NCI-H1092 treated with DMSO at 0.1 percent for 48 hours (cell line): ENCODE measurements at places on chromosomes 3 and 15.
A peak's percentile ranks its signal among the peaks of the same experiment; 100 is the strongest.

DNA sequence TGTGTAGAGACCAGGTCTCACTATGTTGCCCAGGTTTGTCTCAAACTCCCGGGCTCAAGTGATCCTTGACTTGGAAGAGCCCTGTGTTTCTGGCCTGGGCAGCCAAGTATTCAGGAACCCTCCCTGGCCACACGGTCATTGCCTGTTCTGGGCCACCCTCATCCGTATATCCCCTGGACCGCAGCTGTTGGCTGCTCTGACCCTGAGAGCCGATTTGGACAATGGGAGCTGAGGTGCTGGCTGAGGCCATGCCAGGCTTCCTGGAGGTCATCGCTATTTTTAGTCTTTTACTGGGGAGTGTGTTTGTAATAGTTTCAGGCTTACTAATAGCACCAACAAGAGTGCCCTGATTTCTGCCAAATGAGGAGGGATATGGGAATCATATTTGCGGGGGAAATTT is 60.7 kb downstream of the ADAMTS7 start:
- DNase-seq: no peak

DNA sequence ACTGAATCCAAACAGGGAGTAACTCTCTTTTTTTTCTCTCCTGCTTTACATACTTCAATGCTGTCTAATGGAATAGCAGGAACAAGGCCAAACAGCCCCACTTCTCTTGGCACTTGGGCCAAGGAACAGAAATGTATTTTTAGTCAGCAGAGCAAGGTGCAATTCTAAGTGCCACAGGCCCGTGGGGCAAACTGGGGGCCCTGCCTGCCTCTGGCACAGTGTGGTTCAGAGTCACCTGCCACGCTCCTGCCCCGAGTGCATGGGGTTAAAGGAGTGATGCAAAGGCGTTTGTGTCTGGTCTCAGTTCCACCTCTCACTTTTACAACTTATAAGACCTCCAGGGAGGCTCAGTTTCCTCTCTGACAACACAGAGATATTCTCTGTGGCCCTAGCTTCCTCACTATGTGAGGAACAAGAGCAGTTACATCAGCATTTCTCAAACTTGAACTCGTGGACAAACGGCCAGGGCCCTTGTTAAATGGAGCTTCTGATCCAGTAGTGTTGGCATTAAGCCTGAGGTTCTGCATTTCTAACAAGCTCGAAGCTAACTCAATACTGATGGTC is 51.3 kb downstream of the LRIG1 start:
- peak; percentile 64 for DNase-seq

GRCh38 chr15:45183511-45183910 is 4.3 kb downstream of the SHF start:
- peak; percentile 8 for DNase-seq

GRCh38 chr15:62066663-62067447 is at the start of gene C2CD4A:
C2CD4A (plus strand) TSS chr15:62066977; CDS start chr15:62067614, 637 bp downstream.
- peak; percentile 78 for DNase-seq
